IPS-NIHi11 (cell line): ENCODE measurements at places on chromosomes 3 and 15.

- DNase-seq: no peak
These were observed 23.9 kb upstream of the AP4E1 start for GRCh38 chr15:50884540-50884939.

GRCh38 chr3:113223475-113224281 lies 12.3 kb downstream of the BOC start:
- DNase-seq: no peak

DNA sequence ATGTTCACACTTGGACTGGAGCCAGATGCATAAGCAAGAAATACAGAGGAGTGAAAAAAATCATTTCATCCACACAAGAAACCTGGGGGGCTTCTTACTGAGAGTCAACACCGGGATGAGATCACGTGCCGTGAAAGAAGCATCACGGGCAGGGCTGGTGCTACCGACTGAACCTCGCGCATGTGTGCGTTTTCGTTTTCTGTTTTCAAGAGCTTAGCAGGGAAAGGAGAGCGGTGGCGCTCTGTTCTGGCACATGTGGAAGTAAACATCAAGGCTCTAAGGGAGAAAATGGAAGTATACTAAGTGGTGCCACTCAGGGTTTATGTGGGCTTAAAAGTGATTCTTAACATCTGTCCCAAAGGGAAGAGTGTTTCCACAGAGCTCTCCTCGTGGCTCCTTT lies 55.9 kb downstream of the VGLL4 start:
- DNase-seq: no peak

- DNase-seq: peak; percentile 8
These were observed 149.7 kb upstream of the SUCLG2 start for GRCh38 chr3:67804089-67804488.

- no peak for DNase-seq
These were observed 18.7 kb upstream of the TMEM41A start for GRCh38 chr3:185517387-185518130.

GRCh38 chr15:80492874-80493273 lies 88.7 kb downstream of the ARNT2 start:
- no peak for DNase-seq

DNA sequence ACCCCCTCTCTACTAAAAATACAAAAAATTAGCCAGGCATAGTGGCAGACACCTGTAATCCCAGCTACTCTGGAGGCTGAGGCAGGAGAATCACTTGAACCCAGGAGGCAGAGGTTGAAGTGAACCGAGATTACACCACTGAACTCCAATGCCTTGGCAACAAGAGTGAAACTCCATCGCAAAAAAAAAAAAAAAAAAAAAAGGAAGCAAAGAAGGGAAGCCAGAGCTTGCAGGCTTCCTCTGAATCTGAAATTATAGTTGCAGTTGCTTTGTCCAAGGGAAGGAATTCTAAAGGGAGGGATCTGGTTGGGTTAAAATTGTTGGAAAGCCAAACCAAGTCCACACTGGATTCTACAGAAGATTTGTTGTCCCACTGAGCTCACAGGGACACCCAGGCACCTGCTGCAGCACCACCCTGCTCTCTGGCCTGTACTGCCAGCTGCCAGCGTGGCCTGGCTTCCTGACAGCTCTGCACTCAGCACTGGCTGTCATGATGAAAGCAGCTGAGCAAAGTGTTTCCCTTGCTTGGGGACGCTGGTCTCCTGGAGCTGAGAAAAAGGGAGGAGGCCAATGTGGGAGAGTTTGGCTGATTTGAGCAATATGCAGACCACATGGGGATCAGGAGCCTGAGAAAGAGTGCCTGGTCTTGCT lies 88.8 kb upstream of the HES1 start:
- DNase-seq: no peak
